Midbrain (tissue), 1 donor: ENCODE measurements at places on chromosomes 1 and 21.

- DNase-seq, result no peak
Measured at GRCh38 chr1:76473591-76473990, 393.7 kb upstream of the ST6GALNAC5 start.

DNA sequence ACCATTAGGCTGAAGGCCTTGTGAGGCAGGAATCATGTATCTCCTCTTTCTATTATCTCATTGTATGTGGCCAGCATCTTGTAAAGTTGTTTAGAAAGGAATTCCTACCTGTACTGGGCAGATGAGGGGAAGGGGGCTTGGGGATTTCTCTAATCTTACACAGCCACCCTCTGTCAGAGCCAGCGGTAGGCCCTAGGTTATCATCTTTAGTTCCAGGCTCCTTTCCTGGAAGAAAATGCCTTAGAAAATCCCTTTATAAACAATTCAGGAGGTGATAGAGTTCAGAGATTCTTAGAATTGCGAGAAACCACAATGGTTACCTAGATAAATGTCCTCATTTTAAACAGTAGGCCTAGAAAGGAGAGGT lies 35.2 kb downstream of the DPT start:
- DNase-seq, result no peak

- no peak for DNase-seq
Measured at GRCh38 chr1:205315008-205315618, 6.4 kb downstream of the NUAK2 start.

DNA sequence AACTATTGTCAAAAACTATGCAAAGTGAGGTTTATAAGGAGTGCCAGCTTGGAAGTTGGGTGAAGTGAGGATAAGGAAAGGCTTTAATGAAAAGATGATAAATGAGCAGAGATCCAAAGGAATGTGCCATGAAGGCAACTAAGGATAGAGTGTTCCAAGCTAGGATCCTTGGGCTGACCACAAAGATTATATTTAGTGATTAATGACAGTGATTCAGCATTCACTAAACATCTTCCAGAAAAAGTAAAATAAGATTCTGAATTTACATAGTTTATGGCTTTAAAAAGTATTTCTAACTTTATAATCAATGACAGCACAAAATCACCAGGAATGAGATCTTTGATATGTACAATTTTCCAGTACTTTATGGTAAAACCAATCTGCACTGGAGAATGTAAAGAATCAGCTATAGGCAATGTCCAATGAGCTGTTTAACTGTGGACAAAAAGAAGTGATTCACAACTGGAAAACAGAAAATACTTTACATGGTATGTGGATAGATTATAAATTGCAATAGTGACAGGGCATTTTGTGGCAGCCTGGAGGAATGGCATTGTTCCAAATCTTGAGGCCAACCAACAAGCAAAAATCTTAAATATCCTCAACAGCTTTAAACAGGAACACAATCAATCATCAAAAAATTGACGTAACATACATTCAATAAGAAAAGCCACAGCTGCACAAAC lies 91.2 kb upstream of the KCTD3 start:
- no peak for DNase-seq

- no peak for DNase-seq
Measured at GRCh38 chr1:6762060-6762459, 23.2 kb upstream of the CAMTA1 start.
